ENCODE measurements at places on chromosomes 3 and 15.
A peak's percentile ranks its signal among the peaks of the same experiment; 100 is the strongest.

- DNase-seq = no peak
Observed at GRCh38 chr15:76327191-76328105, 9.1 kb upstream of the ISL2 start.

GRCh38 chr3:191123946-191124345 is 75.1 kb upstream of the OSTN start:
- no peak for DNase-seq

DNA sequence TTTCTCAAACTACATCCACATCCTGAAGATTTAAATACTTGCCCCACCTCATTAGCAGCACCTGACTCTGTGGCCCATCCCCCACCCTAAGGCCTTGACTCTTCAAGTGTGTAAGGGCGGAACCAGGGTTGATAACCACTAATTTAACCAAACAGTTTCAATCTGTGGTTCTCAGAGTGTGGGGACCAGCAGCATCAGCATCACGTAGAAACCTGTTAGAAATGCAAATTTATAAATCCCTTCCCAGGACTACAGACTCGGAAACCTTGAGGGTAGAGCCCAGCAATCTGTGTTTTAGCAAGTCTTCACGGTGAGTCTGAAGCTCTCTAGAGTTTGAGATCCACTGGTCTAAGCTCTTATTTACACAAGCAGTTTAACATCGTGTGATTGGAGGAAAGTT is 12.4 kb downstream of the GNB4 start:
- no peak for DNase-seq

DNA sequence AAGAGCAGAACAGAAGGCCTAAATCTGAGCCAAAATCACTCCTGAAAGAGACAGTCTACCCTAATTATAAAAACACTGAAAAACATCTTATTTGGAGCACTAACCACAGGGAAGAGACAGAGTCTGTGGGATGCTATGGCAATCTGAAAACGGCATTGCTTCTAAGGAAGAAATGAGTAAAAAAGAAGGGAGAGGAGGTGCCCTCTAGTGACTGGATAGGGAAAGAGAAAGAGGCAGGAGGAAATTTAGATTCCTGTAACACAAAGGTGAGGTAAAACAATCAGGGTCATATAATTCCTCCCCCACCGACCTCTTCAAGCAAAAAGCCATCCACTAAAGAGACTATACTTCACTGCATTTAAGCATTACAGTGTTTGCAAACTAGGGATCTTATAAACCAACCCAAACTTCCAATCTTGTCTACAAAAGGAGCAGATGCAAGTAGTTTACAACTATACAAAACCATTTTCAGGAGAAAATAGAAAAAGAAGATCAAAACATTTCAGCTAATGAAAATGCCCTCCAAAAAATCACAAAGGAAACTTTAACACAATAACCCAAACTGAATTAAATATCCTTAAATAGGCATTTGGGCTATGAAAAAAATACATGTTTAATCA is 32.6 kb downstream of the HACD2 start:
- DNase-seq = no peak

GRCh38 chr3:18228060-18228459 is 197.1 kb downstream of the SATB1 start:
- DNase-seq = no peak

GRCh38 chr15:65032801-65033537 is 3.5 kb upstream of the MTFMT start:
- peak; percentile 96 for DNase-seq

GRCh38 chr3:71489315-71489761 is 94.2 kb downstream of the FOXP1 start:
- no peak for DNase-seq

DNA sequence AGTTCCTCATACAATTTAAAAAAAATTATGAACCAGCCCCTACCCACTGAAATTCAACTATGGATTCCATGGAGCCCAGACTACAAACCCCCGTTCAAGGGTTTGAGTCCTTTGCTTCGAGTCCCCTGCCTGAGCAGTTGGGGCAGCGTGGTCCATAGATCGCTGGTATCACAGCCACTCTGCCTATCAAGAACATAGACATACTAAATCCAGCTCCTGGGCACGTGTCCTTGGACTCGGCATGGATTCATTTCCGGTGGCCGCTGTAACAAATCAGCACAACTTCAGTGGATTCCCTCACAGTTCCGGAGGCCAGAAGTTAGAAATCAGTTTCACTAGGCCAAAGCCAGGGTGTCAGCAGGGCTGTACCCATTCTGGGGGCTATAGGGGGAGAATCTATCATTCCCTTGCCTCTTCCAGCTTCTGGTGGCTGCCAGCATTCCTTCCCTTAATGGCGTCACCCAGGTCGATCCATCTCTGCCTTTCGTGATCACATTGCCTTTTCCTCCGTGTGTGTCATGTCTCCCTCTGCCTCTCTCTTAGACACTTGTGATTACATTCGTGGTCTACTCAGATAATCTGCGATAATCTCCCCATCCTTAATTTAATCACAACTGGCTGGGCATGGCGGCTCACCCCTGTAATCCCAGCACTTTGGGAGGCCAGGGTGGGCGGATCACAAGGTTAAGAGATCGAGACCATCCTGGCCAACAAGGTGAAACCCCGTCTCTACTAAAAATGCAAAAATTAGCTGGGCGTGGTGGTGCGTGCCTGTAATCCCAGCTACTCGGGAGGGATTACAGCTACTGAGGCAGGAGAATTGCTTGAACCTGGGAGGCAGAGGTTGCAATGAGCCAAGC is 4.6 kb upstream of the TMEM44 start:
- DNase-seq = no peak

DNA sequence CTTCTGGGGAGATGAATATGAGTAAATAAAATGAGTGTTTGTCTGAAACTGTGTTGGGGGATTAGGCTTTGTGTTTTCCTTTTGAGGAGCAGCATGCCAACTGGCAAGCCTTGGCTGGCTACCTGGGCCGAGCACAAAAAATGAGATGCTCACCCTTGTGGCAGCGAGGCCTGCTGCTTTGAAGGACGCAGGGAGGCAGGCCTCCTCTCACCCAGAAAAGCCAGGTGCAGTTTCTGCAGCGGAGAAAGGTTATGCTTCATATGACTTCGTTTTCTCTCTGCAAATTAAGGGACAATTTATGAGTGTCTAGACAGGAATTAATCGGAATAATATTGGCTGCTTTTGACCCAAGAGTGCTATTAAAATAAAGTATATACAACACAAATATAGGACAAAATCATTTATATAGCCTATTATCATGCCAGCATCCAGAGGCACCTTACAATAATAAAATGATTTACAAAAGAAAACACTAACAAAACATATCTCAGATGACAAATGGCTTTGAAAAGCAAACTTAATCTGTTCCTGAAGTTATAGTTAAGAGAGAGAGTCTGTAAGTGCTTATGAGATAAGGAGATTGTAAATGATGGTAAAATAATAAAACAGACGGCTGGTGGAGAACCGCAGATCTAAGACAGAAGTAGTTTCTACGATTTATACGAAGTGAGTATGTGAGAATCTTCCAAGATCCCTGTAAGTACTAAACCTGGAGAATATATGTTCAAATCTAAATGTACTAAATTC is 682.8 kb upstream of the NR2F2 start:
- DNase-seq = no peak

DNA sequence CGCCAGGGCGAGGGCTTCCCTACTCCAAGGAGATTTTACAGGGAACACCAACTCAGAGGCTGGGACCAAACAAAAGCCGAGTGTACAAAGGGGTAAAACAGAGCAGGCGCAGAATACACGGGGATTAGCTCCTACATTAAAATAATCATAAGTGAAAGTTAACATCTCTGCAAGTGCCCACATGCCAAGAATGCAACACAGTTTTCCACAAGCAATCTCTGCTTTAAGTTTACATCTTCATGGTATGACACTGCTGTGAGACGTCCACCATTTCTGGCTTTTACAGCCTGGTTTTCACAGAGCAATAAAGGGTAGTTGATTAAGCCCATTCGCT is 500 bp upstream of the VGLL3 start:
- DNase-seq = no peak

- no peak for DNase-seq
Observed at GRCh38 chr3:70383360-70383831, 71.0 kb upstream of the MDFIC2 start.

DNA sequence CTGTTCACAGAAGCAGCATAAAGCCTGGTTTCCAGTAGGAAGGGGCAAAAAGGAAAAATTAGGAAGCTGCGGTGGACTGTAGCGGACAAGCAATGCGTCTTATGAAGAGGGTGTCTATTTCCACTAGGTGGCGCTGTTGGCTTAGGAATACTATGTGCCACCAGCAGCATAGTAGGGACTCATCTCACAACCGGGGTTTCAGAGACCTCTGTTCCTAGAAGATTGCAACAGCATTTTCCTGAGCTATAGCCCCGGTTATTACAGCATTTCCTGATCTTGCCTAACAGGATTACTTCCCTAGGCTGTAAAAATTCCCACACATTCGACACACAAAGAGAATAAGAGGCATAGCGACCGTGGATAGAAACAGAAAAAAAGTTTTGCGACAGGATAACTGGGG is 683.0 kb downstream of the TBL1XR1 start:
- peak; percentile 61 for DNase-seq

- DNase-seq = no peak
Observed at GRCh38 chr15:36832774-36833463, 253.5 kb downstream of the CDIN1 start.

GRCh38 chr15:48084759-48085590 is 35.8 kb upstream of the SLC24A5 start:
- peak; percentile 57 for DNase-seq

Measured in islet precursor cell (in vitro differentiated cells).